ENCODE measurements at places on chromosomes 2 and 18. TPM values are rescaled to one million over a fixed set of nuclear protein-coding genes. Genes with fewer than 3 reads are reported as not detected.

DNA sequence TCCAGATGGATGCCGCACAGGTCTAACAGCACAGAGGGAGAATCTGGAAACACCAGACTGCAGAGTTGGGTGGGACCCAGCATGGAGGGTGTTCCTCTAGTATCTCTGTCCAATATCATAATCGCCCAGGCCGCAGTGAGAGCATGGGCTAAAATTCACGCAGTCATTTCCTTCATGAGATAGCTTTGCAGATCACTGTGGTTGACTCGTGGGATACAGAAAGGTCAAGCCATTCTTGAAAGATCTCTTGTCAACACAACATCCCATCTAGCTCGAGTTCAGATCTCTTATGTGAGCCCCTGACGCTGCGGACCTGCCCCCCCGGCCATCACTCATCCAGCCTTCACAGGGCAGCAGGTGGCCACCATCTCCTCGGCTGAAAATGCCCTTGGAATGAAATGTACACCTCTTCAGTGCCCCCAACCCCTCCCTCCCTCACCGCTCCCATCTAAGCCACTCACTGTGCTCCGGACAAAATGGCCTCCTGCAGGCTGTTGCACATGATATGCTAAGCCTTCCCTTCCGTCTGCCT lies 45.9 kb downstream of the FOSL2 start:
- DNase-seq, result no peak

DNA sequence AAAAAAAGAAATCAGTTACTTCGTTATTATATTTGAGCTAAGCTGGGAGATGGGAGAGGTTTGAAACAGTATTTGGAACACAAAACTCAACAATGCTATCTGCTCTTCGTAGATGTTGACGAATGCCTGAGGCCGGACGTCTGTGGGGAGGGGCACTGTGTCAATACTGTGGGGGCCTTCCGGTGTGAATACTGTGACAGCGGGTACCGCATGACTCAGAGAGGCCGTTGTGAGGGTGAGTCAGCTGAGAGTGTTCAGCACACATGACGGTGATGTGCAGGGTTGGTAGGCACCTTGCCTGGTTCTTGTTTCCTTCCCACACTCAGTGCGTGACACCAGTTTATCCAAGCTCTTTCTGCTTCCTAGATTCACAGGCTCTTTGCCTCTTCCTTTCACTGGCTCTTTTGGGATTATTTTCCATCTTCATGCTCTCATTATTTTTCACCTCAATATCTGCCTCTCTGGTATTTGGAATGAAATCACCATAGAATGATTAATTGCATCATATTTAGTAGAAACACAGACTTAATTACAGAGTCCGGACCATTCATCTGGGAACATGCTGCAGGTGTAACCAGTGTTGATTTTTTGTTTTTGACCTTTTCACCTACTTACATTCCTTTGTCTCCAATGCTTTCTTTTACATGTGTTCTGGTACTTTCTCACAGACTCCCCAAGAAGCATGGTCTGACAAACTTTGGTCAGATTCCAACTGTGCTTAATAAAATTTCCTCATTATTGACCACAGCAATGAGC lies 200.6 kb upstream of the RASGRP3 start:
- peak; percentile 96 for DNase-seq

DNA sequence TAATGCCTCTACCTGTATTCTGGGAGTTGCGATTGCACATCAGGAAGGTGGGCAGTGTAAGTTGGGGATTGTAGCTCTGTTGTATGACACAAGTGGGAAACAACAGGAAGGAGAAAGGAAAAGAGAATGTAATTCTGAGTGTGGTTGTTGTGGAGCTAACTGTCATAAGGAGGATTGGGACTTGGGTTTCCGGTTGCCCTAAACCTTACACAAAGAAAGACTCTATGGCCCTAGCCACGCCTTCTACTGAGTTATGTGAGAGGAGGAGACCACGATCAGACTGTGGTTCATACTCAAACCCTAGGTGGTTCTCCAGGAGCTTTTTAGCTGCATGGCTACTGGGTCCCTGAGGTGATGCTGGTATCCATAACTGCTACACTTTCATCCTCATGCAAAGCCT lies 86.5 kb downstream of the TANC1 start:
- no peak for DNase-seq

GRCh38 chr2:237012577-237013267 lies 73.0 kb upstream of the COPS8 start:
- DNase-seq, result peak; percentile 84

- DNase-seq, result no peak
Observed at GRCh38 chr2:23993736-23994269, 16.1 kb upstream of the MFSD2B start.

- no peak for DNase-seq
Observed at GRCh38 chr18:24546307-24546706, 85.9 kb downstream of the HRH4 start.

- DNase-seq, result no peak
Observed at GRCh38 chr2:224004105-224004695, 34.9 kb downstream of the SERPINE2 start.

DNA sequence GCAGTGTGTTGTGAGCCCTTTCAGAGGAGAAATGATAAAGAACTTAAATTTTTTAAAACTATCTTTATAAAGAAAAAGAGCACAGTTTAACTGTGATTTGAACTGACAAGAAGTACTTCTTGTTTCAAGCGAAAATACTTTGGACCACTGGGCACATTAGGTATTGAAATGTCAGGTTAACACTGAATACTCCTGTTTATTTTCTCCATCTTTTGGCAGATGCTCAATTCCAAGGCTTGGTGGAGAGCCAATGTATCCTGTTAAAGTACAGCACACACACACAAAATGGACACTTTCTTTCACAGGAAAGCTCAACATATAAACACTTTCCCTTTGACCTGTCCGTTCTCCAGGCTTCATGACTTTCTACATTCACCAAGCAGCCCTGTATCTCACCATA lies 32.6 kb upstream of the SP3 start:
- no peak for DNase-seq

The C2orf92 gene
- 0.78 TPM for total RNA-seq

Measured in glomerular endothelial cell (primary cell).